NCI-H1417 treated with DMSO at 0.1 percent for 48 hours (cell line): ENCODE measurements at places on chromosomes 2 and 18.

DNA sequence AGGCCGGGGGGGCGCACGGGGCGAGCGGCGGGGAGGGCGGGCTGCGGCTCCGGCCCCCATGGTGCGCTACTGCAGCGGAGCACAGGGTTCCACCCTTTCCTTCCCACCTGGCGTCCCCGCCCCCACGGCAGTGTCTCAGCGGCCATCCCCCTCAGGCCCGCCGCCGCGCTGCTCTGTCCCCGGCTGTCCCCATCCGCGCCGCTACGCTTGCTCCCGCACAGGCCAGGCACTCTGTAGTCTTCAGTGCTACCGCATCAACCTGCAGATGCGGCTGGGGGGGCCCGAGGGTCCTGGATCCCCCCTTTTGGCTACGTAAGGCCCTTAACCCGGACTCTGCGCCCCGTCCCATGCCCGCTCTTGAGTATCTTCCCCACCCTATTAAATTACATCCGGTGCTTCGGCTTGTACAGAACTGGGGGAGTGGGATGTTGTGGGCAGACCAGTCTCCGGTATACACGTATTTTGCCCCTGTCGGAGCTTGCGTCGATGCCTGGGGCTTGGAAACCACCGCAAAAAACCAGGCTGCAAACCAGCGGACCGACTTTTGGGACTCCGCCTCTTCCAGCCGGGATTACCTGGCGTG is 598 bp upstream of the WBP1 start:
- DNase-seq, result no peak

GRCh38 chr2:18610090-18610489 is 20.7 kb upstream of the NT5C1B start:
- no peak for DNase-seq

- DNase-seq, result no peak
Measured at GRCh38 chr2:48530033-48530811, at the start of gene STON1. Gene STON1, plus strand, starts transcription at chr2:48530154. Its CDS starts 50,480 bp downstream, at chr2:48580634.

DNA sequence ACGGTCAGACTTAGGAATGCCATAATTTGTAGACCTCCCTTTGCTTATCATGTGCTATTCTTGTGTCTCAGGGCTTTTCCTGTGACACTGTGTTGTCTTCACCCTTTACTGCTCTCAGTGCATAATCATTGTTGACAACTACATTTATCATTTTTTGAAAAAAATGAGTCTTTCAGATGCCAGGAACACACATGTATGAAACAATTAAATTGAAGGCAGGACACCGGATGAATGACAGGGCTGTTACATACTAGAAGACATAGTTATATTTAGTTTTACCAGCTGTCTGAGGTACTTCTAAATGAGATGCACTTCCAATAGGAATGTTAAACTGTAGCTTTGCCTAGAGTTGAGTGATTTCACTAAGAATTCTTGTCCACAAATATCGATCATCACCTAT is 243.5 kb downstream of the LRP1B start:
- no peak for DNase-seq

GRCh38 chr2:154457286-154457685 is 241.2 kb upstream of the KCNJ3 start:
- no peak for DNase-seq

- no peak for DNase-seq
Measured at GRCh38 chr2:159169187-159169586, 117.3 kb downstream of the WDSUB1 start.

DNA sequence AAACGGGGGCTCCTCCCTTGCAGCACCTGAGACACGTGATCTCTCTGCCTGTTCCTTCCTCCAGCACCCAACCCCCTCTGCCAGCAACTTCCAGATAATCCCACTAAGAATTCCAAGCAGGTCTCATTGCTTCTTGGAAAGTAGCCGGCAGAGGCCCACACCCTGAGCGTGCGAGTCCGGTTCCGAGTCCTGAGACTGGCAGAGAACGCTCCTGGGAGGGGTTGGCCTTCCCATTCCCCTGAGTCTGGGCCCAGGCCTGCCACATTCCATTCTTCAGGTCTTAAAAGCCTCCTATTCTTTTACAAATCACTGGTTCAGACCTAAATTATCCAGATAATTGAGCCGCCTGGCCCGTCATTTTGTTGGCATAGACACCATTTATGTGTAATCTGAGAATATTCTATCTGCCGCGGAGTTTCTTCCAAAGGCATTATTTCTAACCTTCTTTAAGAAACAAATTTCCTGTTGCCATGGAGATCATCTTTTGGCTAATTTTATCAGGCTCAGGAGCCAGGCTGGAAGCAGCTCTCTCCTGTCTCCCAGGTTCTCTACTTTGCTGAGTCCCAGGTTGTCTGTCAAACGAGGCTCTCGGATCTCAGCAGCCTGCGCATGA is 165.4 kb downstream of the MYCN start:
- DNase-seq, result no peak

DNA sequence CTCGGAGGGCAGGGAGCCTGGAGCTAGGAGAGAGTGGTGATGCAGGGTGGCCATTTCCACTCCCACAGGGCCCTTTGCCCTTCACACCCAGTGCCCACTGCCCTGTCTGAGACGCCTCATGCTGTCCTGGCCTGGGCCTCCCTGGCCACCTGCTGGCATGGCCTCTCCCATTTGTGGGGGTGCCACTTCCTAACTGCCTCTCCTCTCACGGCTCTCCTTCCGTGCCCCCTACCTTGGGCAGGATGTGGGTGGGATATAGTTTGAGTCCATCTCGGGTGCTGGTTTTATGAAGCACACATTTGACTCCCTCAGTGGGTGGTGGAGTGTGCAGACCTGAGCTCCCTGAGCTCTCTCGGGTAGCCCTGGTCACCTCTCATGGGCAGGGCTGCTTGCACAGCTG is 46.0 kb downstream of the DGKD start:
- DNase-seq, result no peak

GRCh38 chr2:196205011-196205766 is 33.8 kb upstream of the STK17B start:
- DNase-seq, result no peak

DNA sequence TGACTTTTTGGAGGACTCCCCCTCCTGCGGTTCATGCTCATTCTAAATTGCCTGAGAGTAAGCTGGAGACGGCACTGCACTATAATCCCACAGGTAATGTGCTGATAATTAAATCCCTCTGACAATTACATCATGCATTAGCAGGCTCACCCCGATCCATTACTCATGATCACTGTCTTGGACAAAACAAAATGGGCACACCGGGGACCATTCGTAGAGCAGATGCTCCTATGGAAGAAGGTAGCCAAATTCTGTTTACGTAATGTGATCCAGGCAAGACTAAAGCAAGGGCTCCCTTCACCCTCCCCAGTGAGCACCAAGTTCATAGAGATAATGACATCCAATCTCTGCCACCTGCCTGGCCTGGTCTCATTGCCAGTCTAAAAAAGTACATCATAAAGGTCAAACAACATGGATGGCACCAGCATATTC is 657.1 kb upstream of the SOX11 start:
- DNase-seq, result peak; percentile 56

GRCh38 chr2:102599486-102599885 is 19.9 kb upstream of the SLC9A2 start:
- no peak for DNase-seq

DNA sequence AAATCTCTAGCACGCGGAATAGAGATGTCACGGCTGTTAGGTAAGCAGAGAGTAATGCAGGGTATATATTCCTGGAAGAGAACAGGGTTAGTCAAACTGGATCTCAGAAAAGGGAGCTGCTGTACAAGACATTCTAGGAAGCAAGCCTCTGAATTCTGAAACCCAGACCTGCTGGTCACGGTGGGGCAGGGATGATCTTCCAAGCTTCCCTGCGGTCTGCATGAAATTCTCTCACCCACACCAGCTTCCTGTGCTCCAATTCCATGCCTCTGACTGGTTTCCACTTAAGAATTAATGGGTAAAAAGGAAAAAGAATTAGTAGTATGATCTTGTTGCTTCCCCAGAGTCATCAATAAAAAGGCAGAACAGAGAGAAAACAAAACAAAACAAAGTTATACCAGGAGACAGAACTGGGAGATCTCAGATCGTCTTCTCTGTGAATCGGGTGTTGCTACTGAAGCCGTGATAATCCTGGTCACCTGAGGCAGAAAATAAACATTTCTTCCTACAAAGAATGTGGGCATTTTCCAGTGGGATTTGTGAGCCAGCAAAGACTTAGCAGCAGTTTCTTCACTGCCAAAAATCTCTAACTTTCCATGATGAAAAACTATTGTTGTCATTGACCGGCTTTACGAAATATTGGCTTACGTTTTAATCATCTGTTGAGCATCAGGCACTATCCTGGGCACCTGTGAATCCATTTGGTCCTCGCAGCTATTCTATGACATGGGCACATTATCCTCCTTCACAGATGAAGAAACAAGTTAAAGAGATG is 5.3 kb upstream of the CYP27C1 start:
- DNase-seq, result no peak

GRCh38 chr2:15663802-15664201 is 72.1 kb downstream of the DDX1 start:
- no peak for DNase-seq

- DNase-seq, result no peak
Measured at GRCh38 chr2:81734981-81735380, 1430.4 kb upstream of the LRRTM1 start.

DNA sequence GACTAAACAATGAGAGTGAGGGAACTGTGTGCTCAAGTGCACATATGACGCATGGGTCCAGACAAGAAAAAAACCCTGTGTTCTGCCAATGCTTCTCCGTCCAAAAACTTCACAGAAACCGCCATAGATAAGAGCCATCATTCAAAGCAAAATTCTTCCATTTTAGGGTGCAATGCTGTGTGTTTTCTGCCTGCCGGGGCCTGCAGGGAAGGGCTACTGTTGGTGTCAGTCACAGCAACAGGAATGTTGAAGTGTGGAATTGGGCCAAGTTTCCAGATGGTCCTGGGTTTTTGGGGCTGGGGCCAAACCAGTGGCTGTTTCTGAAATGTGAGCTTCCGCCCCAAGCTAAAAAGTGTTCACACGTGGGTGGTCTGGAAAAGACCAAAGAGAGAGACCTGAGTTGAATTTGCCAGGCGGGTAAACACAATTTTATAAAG is 677 bp upstream of the MC2R start:
- DNase-seq, result no peak

GRCh38 chr2:16123421-16123820 is 183.1 kb downstream of the MYCN start:
- no peak for DNase-seq

DNA sequence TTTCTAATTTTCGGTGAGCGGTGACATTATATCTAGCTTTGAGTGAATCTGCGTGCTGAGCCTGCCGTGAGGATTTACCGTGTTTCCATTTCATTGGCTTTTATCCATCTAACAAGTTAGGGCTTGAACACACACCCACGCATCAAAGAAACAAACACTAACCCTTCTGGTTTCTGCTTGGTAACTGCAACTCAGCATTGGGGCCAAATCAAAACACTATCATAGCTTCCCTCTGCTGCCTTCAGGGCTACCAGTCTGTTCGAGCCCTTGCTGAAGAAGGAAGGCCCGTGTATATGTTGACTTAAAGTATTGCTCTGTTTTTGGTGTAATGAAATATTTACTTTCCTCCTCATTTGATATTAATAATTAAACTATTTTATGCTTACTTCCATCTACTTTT is 227.2 kb downstream of the PHLPP1 start:
- DNase-seq, result no peak

GRCh38 chr2:12442476-12442847 is 274.3 kb upstream of the TRIB2 start:
- DNase-seq, result no peak

DNA sequence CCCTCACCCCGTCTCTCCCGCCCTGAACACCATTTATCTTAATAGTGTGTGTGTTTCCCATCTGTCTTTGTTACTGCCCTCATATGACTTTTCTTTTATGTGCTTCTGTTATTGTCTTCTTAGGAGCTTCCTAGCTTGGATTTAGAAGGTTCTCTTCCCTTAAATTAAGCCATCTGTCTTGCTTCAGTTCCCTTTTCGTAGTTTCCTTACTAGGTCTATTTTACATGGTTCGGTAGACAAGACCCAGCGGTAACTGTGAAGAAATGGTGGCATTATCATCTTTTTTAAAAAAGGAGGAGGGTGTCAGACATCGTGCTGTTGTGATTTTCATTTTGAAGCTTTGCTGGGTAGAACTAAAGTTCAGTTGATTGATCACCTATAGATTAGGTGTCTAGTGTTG is 10.3 kb downstream of the NCK2 start:
- no peak for DNase-seq

DNA sequence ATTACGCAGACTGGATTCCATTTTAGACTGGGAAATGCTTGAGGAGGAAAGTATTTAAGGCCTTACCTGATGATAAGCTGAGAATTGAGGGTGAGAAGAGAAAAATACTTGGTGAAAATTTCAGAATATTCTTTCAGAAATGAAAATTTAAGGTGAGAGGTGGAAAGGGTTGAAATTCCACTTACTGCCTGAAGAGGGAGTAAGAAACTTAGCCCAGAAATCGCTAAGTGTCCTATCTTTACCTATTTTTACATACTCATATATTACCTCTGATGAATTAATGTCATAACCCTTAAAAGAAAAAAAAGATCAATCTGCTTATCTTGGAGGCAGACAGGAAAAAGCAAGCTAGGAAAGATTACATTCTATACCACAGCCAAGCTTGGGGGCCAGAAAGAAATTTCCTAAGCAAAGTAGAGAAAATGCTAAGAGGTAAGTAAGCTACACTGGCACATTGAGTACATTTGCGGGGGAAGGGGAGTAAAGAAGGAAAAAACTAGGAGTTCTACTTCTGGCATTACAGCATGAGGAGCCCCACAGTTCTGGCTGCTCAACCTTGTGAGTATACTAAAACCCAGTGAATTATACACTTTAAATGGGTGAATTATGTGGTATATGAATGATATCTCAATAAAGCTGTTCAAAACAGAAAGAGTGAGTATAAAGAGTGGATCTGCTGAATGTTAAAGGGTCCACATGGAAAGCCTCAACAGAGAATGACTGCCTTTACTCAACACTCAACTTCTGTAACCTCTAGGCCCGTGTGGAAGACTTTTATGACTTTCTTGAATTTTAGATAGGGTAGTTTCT is 33.8 kb downstream of the SMC6 start:
- DNase-seq, result no peak

GRCh38 chr18:50439460-50440015 is 64.7 kb downstream of the SKA1 start:
- DNase-seq, result no peak

GRCh38 chr2:223386189-223386588 is 216.0 kb downstream of the SCG2 start:
- DNase-seq, result no peak

DNA sequence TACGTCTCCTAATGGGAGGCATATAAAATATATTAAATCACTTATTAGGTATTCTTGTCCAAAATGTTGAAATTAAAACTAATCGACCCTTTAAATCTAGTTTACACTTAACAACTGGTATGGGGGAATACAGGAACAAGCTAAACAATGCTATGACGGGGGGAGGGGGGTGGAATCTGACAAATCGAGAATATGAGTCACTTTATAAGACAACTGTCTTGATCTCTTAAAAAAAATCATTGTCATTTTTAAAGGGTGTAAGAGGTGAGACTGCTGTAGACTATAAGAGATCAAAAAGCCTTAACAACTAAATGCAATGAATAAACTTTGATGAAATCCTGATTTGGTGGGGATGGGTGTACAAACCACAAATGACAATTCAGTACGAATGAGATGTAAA is 6.0 kb downstream of the MAP3K2 start:
- DNase-seq, result no peak
